ENCODE measurements at places on chromosomes 2 and 18.
A peak's percentile ranks its signal among the peaks of the same experiment; 100 is the strongest.

- no peak for DNase-seq
Observed at GRCh38 chr2:168208652-168209051, 38.7 kb downstream of the STK39 start.

DNA sequence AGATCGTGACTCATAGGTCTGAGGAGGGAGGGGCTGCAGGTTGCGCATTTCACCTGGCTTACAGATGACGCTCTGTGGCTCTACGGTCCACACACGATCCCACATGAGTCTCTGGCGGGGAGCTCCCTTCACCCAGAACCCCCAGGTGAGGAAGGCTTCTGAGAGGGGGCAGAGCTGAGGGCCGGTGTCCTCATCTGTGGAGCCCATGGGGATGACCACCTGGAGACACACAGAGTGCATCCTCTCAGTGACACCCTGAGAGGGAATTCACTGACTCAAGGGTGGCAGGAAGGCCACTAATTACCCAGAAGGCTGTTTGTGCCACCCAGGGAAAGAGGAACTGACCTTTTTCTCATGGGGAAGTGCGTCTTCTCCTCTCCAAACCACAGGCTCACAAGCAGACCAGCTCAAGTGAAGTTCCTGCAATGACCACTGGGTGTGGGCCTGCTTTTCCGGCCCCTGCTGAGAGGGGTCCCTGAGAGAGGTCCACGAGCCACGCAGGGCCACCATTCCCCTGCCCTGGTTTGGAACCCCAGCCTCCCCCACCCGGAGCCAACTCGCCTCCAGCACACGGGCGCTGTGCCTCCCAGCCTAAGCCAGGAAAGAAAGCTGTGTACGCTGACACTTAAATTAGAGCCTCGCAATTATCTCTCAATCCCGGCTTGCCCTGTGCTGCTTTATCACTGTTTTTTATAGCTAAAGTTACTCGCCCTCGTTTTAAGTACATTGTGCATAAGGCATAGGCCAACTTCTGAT lies 114.1 kb downstream of the BCL11A start:
- no peak for DNase-seq

DNA sequence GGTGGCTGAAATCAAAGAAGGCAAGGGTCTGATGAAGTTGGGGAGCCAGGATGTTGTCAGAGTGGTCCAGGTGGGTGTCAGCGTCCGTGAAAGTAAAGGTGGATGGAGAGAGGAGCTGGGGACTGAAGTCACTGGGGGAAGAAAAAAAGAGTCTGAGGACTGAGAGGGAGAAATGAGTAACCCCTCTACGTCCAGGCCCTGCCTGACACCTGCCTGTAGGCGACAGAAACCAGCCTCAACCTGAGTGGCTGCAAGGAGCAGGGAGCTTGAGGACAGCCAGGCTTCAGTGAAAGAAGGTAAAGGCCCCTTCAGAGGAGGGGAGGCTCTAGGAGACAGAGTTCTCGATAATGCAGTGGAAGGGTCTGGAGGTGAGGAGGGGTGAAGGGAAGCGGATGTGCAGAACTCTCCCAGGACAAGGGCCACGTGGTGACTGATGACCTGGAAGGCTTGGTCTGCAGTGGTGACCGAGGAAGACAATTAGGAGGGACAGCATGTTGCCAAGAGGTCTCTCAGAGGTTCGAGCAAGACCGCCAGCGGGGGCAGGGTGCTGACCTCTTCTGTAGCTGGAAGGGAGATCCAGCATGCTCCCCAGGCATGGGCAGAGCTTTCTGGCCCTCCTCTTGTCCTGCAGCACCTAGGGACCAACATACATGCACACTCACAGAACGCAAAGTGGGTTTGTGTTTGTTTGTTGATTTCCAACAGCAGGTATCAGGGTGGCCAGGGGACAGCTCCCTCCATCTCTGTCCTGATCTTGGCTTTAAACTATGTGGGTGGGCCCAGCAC lies 86.6 kb upstream of the TMEM247 start:
- no peak for DNase-seq

DNA sequence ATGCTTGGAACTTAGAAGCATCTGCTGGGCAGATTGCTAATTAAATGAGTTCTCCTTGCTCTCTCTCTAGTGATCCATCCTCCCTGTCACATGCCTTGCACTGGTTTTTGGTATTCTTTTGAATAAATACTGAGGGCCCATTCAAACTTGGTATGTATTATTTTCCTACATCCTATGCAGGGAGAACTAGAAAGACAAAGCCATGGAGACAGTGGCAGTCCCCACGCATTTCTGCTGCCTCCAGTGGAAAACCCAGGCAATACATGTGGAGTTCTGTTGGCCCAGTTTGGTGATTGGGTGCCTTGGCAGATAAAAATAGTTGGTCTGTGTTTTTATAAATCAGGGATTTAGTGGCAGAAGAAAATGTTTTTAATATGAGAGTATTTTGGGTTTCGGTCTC lies 68.7 kb downstream of the DIS3L2 start:
- peak; percentile 5 for DNase-seq

- DNase-seq: no peak
Observed at GRCh38 chr18:681985-682384, 24.5 kb downstream of the TYMS start.

- DNase-seq: peak; percentile 61
Observed at GRCh38 chr2:134460583-134460998, 206.7 kb downstream of the MGAT5 start.

DNA sequence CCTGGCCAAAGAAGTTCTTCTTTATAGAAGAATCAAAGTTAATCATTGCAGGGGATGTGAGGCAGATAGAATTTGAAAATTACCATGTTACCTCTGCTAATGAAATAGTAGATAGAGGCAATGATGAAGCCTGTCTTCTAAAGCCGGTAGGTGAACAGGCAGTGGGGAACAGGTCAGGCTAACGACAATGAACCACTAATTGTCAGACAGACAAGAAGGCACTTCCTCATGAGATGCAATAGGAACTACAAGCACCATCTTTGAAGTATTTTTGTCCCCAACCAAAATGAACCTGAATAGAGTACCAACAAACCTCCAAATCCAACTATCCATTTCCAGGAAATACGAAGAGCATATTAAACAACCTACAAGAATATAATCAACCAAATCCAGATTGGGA lies 41.6 kb upstream of the RAB31 start:
- DNase-seq: no peak

DNA sequence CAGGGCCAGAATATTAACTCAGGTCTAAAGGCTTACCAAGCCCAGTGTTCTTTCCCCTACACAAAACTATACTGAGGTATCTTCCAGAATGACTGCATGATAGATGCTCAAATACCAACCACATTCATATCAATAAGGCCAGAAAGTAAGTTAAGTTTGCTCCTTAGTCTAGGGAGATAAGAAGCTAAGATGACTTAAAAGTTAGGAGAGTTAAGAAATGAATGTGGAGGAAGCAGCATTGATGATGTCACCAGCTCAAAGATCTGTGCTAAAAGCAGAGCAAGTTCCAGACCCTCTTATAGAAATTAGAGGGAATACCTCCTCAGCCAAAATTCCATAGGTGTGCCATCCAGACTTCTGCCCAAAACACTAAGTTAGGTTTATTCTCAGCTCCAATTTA lies 6.1 kb downstream of the PPP4R1 start:
- no peak for DNase-seq

DNA sequence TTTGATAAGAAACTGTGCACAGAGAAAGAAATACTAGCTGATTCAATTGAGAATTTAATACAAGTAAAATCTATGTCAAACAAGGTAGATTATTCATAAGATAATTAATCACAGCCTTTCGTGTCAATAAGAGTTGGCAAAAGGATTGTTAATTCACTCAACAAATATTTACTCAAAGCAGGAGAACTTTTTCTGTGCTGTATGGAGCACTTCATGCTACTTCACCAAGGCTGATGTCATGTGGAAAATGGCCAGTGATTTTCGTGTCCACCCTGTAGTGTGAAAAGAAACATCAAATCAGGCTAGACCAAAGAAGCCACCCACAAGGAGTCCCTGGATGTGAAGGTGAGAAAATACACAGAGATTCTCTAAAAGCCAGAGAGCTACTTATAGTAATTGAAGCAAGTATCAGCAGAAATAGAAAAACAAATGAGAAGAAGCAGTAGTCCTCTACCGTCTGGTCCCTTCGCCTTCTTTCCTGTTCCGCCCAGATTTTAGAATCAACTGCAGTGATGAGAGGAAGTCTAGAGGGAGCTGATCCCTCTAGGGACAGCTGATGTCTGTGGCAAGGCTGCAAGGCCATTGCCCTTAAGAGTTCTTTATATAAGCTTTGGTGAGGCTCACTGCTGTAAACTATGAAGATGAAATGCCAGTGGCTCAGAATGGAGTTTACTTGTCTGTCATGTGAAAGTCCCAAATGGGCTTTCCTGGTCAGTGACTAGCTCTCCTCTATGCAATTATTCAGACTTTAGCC lies 201.3 kb upstream of the APCDD1 start:
- no peak for DNase-seq

- no peak for DNase-seq
Observed at GRCh38 chr2:175074478-175074877, 69.3 kb upstream of the CHN1 start.

DNA sequence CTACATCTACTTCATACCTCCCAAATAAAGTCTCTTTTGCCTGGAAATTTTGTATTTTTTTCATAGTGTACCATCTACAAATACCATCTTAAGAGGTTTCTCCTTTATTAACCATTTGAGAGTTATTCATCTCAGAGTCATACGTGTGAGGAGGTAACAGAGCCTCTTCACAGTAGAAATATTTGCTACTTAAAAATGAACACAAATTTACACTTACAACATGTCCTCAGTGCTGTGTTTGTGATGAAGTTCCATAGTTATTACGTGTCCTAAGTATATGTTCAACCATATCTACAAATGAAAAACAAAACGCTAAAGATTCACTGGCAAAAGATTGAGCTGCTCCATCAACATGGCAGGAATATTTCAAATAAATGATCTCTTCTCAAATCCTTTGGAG lies 48.5 kb upstream of the HNRNPA3 start:
- DNase-seq: no peak

DNA sequence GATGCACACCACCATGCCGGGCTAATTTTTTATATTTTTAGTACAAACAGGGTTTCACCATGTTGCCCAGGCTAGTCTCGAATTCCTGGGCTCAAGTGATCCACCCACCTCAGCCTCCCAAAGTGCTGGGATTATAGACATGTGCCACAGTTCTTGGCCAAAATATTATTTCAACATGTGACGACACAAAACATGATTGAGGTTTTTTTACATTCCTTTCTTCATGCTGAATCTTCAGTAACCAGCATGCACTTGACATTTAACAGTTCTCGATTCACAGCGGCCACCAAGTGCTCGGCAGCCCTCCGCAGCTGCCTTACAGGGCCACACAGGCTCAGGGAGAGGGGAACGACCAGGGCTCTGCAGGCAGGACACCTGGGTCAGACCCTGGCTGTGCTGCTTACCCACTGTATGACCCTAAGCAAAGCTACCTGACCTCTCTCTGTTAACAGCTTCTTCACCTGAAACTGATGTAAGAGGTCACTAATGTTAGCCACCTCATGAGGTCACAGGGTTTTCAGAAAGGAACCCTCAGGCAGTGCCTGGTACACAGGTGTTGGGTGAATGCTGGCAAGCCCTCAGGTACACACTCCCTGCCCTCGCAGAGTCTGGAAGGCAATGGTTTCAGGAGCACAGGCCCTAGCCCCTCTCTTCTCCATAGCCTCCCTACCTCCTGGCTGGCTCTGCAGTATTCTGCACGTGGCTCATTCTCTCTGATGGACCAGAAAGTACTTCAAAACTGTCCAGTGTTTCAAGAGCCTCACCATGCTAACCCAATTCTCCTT lies 25.7 kb downstream of the TUBB6 start:
- DNase-seq: no peak

DNA sequence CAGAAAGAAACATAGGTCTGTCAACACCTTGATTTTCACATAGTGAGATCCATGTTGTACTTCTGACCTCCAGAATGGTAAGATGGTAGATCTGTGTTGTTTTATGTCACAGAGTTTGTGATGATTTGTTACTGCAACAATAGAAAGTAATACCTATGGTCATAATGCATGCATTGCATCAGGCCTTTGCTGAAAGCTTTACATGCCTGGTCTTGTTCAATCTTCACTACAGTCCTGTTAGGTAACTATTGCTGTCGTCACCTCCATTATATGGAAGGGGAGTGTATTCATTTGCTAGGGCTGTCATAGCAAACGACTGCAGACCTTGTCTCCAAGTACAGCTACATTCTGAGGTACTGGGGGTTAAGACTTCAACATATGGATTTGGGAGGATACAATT lies 243.5 kb downstream of the ANAPC1 start:
- DNase-seq: no peak

GRCh38 chr2:88161446-88162244 lies 8.5 kb upstream of the THNSL2 start:
- DNase-seq: no peak

DNA sequence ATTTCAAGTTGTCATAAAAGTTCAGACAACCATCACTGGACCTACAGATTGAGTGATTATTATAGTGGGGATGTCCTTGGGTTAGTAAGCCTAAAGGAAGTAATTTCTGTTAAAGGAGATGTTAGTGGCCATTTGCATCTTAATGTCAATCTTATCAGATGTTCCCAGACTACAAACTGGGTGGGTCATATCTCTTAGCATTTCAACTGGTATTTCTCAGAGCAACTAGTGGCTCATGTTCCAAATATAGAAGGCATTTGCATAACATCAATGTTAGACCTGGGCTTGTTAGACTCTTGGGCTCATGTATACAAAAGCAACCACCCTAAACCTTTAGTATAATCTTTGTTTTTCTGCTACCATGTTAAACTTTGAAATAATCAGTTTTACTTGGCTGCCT lies 17.9 kb downstream of the PLEKHA3 start:
- DNase-seq: no peak

GRCh38 chr2:240953426-240954410 lies 44.7 kb upstream of the SNED1 start:
- DNase-seq: no peak

GRCh38 chr18:60809937-60810336 lies 437.4 kb upstream of the MC4R start:
- DNase-seq: no peak
